Mesendoderm (in vitro differentiated cells): ENCODE measurements at places on chromosomes 1 and 21.

DNA sequence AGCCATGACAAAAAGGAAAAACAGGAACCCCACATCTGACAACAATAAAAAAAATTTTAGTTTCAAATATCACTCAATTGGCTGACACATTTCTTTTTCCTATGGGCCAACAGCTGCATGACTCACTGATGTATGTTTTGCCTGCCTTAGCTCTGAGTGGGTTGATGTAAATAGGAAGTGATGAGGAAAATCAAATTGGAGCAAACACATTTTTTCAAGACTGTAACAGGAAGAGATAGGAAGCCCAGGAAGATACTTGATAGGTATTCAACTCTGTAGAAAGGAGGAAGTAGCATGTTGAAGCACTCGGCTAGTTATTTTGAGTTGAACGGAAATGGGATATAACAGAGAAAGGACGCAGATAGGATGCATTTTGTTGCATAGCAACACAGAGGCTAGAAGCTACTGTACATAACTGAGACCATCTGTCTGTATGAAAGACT is 168.0 kb upstream of the NR5A2 start:
- DNase-seq, result peak; percentile 19

- DNase-seq, result no peak
Measured at GRCh38 chr21:43689556-43690337, 29.2 kb upstream of the PDXK start.

DNA sequence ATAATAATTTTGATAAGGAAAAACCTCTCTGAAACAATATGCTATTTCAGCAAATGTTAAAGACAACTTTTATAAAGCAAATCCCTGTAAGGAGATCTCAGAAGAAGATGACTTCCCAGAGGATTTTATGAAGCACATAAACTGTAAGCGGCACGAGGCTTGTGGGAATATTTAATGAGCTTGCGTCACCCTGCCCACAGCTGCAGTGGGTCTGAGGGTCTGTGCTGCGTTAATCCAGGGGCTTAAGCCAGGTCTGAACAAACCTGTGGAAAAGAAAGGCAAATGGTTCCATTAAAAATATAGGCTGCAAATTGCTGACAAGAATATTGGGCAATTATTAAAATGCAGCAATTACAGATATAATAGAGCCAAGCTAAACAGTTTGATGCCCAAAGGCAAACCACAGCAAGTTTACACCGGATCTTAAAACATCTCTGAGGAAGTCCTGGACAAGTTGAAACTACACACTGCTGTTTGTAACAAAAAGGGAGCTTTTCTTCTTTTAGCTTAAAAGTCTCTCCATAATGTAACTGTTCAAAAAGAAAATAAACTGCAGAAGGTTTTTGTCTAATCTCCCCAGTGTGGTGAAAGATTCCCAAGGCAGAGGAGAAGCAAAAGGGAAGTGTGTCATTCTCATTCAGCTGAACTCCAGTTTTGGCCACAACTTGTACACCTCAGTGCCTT is 21.8 kb downstream of the TGFBR3 start:
- no peak for DNase-seq

DNA sequence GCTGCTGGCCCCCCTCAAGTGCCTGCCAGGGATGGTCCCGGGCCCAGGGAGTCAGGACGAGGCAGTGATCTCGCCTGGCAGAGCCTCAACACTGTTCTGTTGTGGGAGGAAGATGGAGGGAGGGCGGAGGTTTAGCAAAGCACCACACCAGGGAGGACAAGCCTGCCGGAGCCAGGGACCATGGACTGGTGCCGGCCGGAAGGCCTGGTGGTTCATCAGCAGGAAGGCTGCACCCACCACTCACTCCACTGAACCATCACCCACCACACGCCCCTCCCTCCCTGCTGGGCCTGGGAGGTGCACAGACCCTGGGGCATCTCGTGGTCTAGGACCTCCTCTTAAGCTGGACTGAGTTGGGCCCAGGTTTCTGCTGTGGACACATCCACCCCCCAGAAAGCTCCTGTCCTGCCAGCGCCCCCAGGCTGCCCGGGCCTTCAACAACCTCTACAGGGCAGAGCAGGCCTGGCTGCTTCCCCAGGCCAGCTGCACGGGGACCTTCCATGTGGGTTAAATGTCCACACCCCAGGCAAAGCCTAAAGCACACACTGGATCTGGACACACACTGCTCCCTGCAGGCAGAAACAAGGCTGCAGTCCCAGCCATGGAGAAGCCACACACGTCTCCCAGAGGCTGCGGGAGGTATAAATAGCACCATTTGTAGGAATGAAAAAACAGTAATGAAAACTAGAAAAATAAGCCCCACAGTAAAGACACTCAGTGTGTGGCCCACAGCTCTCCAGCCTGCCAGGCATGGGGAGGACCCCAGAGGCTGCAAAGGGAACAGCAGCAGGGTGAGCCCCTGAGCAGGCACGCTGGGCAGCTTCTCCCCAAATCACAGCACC is 10.4 kb upstream of the TMEM240 start:
- DNase-seq, result peak; percentile 72

- DNase-seq, result no peak
Measured at GRCh38 chr1:106846656-106847055, 209.8 kb upstream of the PRMT6 start.

DNA sequence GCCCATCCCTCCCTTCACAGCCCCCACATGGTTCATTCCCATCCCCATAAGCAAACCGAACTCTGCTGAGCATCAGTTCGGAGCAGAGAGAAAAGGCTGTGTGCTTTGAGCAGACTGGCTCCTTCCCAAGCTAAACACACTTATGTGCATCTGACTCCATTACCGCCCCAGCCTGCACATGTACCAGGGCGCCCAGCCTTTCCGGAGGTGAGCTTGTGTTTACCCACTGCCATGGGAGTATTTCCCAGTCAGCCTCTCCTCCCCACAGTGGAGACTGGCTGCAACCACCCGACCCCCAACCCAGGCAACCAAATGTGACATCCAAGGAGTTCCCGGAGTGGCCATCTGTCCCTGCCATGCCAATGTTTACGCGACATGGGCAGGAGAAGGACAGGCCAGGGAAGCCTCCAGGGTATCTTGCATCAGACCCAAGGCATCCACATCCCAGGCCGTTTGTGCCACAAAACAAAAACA is 9.4 kb downstream of the TIAM1 start:
- DNase-seq, result no peak

- no peak for DNase-seq
Measured at GRCh38 chr1:21828075-21828474, 16.0 kb downstream of the LDLRAD2 start.
